ENCODE measurements at places on chromosomes 4 and X.

DNA sequence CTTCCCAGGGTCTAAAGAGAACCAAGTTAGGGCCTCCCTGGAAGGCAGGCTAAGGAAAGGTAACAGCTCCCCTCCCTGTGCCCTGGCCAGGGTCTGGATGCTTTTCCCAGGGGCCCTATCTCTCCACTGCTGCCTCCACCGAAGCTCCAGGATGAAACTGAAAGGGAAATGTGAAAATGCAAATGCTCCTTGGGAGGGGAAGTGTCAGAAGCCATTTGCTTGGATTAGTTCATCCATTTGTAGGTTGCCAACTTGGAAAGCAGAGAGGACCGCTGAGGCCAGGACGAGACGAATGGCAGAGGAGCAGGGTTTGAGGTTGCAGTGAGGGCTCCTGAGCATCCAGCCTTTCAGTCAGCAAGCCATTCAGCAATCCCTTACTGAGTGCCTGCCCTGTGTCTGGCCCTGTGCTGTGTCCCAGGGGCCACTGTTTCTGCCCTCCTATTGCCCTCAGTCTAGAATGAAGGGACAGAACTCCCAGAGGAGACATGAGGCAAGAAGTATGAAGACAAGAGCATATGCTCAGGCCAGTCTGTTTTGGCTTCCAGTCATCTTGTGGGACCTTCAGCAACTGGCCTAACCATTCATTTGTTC lies 45.9 kb upstream of the PGRMC1 start:
- no peak for DNase-seq

DNA sequence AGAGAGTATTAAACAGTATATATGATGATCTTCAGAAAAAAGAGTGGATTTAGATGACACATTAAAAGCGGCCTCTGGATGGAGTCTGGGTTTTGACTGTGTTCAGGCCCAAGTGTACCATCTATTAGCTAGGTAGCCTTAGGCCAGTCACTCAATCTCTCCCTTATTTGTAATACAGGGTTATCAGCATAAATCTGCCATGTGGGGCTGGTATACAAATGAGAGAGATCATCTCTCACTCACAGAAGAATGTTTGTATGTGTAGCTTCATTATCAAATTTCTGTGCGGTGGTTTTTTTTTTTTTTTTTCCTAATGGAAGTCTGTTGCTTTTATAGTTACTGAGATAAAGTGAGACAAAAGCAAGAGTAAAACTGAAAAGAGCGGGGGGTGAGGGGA lies 12.7 kb downstream of the SLC2A9 start:
- no peak for DNase-seq

- no peak for DNase-seq
Measured at GRCh38 chr4:186807808-186808629, 84.4 kb upstream of the FAT1 start.

- DNase-seq = no peak
Measured at GRCh38 chr4:113987382-113987941, 8.0 kb upstream of the ARSJ start.

DNA sequence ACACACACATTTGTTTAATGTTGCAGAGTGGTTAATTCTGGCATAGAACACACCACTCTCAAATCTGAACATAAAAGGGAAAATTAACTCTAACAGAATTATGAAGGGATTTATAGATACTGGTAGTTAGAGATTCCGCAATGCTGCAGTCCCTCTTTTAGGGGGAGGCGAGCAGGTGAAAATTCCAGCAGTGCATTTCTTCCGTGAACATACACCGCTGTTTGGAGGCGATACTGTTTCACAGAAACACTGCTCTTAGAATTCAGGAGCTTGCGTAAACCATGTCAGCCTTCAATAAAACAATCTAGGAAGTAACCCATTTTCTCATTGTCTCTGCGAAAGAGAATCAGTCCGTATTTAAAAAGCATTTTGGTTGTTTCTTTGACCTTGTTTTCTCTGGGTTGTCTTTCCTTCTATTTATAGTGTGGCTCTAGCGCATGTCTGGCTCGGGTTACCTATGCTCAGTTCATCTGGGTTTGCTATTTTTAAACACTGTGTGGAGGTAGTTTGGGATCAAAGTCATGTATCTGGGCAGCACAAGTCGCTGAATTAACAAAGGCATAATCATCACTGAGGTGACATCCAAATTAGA lies 90.4 kb downstream of the GPAT3 start:
- no peak for DNase-seq

GRCh38 chr4:14856062-14856933 lies 146.0 kb upstream of the CPEB2 start:
- DNase-seq = peak; percentile 72

- no peak for DNase-seq
Measured at GRCh38 chr4:55173580-55173979, 48.2 kb upstream of the KDR start.

GRCh38 chrX:87391742-87392141 lies 125.9 kb upstream of the KLHL4 start:
- DNase-seq = no peak

GRCh38 chrX:49106930-49107329 lies 16.6 kb downstream of the GPKOW start:
- DNase-seq = peak; percentile 17

DNA sequence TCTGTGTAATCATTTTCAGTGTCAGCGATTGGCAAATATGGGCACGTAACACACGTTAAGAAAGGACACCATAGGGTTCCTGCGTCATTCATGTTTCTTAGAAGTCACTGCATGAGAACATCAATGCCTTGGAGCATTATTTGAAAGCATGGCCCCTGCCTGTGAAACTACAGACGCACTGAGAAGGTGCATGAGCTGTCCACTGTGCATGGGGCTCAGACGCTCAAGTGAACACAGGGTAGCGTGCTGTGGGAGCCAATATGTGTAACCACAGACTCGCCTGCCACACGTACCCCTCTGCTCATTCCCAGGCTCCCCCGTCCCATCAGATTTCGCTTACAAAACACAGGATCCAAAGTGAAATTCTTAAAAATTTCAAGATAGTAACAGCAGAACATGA lies 6.5 kb downstream of the PPP2R2C start:
- no peak for DNase-seq

- DNase-seq = no peak
Measured at GRCh38 chrX:28966331-28966730, 379.1 kb downstream of the IL1RAPL1 start.

- no peak for DNase-seq
Measured at GRCh38 chrX:154495472-154495922, 5.1 kb upstream of the SLC10A3 start.

- no peak for DNase-seq
Measured at GRCh38 chrX:28639451-28639850, 52.2 kb downstream of the IL1RAPL1 start.

GRCh38 chrX:8897259-8897658 lies 96.1 kb upstream of the FAM9A start:
- no peak for DNase-seq

DNA sequence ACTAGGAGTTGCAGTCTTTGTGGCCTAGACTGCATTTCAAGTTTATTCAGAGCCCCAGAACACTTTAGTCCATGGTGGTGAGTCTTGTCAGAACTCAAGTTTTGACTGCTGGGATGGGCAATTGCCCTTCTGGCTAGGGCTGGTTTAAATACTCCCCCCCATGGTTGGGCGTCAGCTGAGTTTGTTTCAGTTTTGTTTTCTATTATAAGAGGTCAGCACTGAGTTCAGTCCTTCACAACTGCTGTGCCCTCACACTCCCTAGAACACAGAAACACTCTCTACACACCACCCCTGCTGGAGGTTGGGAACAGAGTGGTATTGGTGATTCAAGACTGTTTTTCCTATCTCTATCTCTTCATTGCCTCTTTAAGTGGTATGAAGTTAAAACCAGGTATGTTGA lies 217.0 kb downstream of the GUCY2F start:
- DNase-seq = no peak

DNA sequence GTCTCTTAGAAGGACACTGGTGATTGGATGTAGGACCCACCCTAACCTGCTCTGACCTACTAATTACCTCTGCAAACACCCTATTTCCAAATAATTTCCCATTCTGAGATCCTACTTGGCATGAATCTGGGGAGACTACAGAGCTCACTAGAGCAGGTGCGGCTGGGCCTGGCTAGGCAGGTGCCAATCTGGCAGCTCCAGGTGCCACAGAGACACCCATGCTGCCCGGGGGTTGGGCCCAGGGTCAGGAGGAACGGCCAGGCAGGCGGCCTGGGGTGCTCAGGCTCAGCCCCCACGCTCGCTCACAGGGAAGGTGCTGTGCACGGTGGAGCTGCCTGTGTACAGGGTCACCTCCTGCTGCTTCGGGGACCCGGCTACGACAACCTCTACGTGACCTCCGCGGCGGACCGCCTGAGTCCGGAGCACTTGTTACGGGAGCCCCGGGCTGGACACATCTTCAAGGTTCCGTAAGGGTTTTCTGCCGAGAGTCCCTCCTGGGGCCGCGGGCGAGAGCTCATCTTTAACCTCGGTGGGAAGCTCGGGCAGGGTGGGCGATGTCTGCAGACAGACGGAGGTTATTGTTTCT lies 26.5 kb upstream of the PLCXD1 start:
- DNase-seq = peak; percentile 21

DNA sequence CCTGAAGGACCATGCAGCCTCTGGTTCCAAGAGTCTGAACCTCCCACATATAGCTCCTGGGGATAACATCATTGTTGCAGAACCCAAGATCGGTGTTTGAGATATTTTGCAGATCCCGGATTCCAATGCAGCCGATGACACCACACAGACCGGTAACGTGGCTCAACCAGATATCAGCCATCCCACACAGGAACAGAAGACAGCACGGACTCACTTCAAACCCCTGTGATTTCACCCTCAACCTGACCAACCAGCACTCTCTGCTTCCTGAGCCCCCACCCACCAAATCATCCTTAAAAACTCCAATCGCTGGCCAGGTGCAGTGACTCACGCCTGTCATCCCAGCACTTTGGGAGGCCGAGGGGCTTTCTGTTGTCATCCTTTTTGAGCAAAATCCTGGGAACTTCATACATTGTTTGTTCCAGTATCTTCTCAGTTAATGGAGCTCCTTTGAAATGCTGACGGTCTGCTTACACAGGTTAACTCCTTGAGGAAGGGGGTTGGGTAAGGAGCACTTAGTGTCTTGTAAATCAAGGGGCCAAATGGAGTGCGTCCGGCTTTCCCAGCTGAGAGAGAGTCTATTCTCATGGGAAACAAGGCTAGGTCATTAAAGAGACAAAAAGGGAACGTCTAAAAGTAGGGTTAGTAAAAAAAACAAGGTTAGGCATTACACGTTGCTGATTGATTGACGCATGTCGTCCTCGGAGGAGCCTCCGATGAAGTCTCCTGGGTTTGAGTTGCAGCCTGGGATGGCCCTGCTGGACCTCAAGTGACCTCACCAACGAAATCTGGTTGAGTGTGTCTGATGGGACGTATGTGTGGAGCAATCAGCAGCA lies 230.4 kb downstream of the CRLF2 start:
- DNase-seq = no peak

DNA sequence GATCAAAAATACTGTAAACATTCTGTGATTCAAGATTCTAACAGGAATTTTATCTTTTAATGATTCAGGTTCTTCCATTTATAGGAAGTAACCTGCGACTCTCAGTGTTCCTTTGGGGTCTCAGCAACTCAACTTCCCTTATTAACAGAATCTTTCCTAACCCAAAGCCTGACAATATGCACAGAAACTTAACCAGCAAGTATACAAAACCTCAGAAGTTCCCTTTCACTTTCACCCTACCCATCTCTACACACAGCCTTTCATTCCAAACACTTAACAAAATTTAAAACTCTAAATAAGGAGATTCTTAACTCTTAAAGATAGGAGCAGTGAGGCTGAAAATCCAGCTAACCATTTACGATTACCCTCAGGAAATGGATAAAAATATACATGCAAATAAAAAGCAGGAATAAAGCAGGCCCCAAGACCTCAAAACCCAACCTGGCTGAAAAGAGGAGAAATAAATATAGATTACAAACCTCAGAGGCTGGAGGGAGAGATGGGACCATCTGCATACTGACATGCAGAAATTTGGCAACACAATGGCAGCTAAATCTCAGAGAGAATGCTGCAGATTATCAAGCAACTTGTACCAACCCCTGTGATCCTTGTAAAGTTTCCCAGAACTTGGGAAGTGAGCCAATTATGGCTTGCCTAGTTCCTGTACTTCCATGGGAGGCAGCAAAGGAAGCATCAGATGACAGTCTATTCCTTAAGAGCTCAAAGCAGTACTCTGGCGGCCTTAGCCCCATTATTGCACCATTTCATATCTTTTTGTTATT lies 101.0 kb downstream of the ATP11C start:
- DNase-seq = no peak

GRCh38 chr4:107793996-107794395 lies 30.7 kb upstream of the SGMS2 start:
- DNase-seq = peak; percentile 59

- DNase-seq = no peak
Measured at GRCh38 chr4:103099691-103100392, at the start of gene BDH2. Gene BDH2 (minus strand): TSS chr4:103099834. CDS start chr4:103096254, 3,580 bp downstream.

DNA sequence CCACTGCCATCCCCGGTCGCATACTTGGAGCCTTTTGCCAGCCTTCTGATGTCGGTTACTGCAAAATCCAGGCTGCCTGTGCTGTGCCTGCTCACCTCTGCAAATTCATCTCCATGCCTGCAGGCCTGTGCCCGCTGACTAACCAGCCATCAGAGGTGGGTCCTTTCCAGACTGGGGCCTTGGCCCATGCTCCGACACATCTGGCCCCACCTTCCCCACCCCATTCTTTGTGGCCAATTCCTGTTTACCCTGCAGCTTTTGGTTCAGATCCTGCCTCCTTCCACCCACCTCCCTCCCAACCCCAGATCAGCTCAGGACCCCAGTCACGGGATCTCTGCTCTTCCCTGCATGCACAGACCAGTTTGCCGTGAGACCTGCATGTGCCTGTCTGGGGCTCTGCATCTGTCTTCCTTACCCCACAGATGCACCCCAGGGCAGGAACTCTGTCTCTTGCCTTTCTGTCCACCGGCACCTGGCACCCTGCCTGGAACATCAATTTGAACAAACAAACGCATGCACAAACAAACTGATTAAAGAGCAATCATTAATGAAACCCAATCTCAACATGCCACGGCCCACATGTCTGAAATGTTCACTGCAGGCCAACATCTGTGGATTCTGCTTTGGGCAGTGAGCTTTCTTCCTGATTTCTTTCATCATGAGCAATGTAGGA lies 112.8 kb upstream of the PSAPL1 start:
- no peak for DNase-seq
